ENCODE measurements at places on chromosomes 4 and X.

DNA sequence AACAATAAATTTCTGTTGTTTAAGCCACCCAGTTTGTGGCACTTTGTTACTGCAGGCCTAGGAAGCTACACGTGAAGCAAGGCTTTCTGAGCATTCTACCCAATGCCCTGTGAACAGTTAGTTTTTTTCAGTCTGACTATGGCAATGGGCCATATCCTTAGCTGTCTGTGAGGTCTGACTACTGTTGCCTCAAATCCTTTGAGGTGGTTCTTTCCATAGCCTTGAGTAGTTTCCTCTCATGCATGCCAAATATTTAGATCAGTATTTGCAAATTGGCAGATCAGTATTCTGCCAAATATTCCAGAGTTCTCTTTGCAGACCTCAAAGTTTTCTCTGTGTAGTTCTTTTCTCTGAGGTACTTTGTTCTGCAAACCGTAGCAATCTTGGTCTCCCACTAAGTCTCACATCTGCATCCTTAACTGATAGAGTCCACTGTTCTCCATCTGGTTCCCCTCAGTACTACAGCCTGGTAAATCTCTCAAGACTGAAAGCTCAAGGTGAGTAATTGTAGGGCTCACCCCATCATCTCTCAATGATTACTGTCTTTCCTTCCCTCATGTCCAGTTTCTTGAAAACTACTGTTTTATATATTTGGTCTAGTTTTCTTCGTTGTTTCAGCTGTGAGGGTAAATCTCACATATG, 984.9 kb upstream of the INTU start:
- DNase-seq, result no peak

DNA sequence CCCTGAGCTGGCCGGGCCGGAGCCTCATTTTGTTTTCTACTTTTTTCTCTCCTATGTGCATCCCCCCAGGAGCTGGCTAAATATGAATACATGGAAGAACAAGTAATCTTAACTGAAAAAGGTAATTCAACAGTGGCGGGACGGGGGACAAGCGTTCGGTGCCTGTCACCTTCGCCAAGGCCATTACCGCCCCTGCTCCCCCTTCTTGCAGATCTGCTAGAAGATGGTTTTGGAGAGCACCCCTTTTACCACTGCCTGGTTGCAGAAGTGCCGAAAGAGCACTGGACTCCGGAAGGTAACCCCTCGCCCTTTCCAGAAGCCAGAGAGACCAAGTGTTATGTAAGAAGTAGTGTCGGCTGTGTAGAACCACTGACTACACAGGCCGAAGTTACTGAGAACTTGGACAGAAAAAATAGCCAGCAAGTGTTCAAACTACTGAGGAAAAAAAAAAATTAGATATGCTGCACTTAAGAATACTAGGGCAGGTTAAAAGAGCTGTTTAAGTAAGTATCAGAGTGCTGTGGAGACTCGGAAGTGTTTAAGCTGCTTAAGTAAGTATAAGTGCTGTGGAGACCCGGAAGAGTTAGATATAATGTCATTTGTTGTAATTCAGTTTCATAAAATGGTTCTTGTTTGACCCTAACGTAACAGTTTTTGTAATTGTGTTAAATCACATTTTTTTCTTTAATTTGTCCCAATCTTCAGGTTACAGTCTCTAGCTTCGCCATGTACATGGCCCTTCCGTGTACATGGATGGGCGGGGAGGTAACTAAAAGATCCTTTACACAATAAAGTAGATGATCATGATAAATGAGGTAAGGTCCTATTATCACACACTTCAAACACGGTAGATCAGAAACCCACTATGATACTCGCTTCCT, 856 bp downstream of the SAT1 start:
- no peak for DNase-seq

GRCh38 chr4:139416073-139416673, 37.7 kb upstream of the RAB33B start:
- no peak for DNase-seq

DNA sequence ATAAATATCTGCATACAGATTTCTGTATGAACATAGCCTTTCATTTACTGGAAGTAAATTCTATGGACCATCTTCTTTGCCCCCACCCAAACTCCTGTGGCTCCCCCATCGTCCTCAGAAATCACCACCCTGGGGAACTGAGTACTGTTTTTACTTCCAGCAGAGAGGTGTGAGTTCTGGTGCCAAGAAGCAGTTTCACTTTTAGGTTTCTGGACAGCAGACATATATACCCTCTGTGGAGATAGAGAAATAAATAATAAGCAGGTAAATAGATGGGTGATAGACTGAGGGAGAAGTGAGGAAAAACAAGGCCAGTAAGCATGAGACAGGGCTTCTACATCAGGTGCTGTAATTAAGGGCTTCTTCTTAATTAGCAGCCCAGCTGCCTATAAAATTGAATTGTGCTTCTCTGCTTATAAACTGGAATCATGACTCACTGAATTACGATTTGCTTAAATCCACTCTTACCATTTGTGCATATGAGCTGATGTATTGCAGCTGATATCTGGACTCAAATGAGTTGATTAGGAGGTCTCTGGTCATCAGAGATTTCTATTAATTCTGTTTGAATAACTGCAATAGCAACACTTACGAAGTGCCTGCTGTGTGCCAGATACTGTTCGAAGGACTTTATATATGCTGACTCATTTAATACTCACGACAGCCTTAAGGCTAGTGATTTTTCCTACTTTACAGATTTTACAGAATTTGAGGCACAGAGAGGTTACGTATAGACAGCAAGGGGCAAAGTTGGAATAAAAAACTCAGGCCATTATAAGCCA, 60.8 kb upstream of the DHX15 start:
- DNase-seq, result no peak

- DNase-seq, result no peak
Measured at GRCh38 chr4:150903603-150904002, 111.5 kb downstream of the LRBA start.

DNA sequence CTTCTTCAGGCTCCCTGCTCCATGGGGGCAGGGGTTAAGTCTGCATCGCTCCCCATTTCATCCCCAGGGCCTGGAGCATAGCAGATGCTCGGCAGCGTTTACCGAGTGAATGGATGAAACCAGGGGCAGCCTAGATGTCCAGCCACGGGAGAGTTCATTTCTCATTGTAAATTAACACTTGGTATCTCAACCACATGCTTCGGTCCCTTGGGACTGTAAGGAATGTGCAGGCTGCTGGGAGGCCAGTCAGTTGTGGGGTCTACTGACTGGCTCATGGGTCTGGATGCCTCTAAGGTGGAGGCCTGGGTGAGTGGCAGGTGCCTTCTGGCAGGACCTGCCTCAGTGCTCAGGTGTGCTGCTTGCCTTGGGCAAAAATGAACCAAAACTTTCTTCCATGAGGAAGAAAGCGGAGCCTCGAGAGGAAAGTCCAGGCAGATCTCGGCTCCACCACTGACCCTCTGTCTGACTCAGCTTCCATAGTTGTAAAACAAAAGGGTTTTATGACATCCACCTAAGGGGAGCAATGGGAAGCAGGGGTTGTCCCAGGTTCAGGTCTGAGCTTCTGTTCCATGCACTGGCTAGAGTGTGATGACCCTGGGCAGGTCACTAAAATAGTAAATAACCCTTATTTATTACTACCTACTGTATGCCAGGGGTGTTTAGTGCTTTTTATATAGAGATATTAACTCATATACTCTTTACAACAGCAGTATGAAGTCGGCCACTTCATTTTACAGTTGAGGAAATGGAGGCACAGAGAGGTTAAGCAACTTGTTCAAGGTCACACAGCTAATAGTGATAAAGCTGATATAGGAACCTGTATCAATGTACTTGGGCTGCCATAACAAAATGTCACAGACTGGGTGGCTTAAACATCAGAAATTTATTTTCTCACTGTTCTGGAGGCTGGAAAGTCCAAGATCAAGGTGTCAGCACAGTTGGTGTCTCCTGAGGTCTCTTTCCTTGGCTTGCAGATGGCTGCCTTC, 144.3 kb upstream of the STX18 start:
- DNase-seq, result no peak

DNA sequence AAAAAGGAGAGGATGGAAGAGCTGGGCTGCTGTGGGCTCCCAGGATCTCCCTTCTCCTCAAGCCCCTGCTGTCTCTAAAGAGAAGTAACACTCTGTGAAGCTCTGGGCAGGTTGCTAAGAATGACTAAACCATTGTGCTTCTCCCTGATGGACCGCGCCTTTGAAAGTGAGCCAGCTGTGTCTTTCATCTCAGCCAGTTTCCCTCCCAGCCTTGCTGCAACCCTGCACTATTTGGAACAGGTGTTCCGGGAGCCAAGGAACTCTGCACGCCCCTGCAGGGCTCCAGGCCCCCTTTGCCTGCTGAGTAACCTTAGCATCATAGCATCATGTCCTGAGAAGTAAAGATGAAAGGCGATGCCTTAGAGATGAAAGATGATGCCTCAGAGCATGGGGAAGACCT, 39.7 kb downstream of the SMIM20 start:
- peak; percentile 41 for DNase-seq

DNA sequence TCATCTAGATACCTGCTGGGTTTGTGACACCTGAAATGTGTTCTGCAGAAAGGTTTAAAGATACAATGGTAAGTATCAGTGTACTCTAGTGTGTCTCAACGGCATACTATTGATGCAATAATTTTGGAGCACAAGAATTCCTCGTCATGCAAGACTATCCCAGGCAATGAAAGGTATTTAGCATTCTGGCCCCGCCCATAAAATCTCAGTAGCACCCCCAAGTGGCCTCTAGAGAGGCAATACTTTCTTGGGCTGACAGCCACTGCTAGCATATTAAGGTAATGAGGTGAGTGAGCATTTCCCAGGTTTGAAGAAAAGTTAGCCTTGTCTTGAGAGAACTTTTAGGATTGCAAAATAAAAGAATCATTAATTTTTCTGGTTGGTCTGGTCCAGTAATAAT, 24.0 kb downstream of the TAB3 start:
- DNase-seq, result no peak

DNA sequence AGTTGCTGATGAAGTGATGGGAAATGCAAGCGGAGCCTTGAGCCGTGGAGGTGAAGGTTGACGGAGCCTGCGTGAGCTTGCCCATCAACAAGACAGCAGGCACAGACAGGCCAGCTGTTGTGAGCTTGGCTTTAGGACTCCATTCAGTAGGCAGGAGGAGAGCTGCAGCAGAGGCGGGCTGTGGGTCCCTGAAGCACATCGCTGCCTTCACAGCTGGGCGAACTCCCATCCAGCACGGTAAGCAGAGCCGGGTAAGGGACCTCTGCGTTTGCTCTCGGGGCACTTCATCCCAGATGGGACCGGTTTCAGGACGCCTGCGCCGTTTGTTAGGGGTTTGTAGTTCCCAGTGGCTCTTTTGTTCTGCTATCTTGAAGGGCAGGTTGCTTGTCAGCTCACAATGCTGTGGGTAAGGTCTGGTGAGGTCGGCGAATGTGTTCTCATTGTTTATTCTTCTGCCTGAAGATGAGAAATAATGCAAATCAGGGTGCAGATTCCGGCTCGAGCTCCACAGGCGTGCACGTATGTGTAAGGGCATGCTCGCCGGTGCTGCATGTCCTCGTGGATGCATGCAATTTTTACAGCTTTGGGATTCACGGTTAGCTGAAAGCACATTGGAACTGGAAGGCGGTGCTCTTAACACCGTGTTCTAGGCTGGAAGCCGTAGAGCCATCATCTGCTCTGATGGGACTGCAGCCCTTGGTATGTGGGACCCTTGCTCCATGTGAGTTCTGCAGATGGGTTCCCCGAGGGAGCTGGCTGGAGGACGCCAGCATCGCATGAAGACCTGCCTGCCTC, 54.6 kb upstream of the CLDN34 start:
- no peak for DNase-seq

DNA sequence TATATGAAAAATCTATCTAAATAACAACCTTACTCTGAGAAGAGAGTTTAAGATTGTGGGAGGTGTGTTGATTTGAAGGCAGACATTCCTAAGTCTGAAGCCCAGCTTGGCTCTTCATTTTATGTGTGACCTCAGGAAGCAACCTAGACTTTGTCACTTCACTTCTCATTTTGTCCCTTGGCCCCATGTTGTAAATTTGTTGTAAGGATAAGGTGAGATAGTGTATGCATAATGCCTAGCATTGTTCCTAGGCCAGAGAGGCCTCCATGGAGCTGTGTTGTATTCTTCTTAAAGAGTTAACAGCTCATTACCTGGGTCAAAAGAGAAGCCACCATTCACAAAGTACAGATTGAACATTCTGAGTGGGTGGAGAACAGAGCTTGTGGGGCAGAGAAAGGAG, 1084.4 kb upstream of the SLIT2 start:
- DNase-seq, result no peak

DNA sequence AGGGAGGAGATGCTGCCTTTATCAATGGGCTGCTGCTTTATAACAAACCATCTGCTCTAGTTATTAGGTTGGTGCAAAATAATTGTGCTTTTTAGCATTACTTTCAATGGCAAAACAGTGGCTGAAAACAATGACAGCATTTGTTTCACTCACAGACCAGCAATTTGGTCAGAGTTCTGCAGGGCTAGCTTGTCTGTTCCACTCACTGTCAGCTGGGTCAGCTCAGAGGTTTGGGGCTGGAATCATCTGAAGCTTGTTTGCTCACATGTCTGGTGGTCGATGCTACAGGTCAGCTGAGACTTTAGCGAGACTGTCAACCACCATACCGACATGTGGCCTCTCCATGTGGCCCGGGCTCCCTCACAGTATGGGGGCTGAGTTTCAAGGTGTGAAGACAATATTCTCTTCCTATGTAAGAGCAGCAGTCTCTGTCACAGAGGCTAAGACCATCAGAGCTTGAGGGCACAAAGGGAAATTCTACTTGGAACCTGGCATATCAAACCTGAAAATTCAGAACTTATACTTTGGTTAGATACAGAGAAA, 81.3 kb upstream of the LIMCH1 start:
- no peak for DNase-seq
